ENCODE measurements at places on chromosomes 7 and 10.

DNA sequence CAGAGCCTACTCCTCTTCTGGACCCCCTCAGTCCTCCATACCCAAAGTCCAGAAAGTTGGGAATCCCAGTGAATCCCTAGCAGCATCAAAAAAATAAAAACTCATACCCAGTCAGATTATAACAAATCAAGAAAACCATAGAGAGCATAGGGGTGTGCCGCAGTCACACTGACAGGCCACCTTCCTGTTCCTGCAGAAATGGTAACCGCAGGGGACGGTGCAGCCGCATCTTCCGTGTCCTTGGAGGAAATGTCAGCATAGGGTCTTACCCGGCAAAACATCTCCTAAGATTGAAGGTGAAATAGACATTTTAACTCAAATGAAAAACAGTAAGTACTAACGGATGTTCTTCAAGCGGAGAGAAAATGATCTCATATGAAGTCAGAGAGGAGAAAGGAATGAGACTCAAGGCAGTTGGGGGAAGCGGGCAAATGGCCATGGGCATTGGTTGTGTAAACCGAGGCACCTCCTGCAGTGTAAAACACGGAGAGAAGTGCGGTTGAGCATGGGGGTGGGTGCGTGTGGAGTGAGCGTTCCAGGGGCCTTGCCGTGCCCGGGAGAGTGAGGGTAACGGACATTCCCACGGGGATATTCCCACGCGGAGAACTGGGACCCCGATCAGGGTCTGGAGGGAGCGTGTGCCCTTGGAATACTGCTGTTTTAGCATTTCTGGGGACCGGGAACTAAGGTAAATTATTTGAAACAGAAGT, 110.8 kb downstream of the NKX6-2 start:
- DNase-seq = no peak

DNA sequence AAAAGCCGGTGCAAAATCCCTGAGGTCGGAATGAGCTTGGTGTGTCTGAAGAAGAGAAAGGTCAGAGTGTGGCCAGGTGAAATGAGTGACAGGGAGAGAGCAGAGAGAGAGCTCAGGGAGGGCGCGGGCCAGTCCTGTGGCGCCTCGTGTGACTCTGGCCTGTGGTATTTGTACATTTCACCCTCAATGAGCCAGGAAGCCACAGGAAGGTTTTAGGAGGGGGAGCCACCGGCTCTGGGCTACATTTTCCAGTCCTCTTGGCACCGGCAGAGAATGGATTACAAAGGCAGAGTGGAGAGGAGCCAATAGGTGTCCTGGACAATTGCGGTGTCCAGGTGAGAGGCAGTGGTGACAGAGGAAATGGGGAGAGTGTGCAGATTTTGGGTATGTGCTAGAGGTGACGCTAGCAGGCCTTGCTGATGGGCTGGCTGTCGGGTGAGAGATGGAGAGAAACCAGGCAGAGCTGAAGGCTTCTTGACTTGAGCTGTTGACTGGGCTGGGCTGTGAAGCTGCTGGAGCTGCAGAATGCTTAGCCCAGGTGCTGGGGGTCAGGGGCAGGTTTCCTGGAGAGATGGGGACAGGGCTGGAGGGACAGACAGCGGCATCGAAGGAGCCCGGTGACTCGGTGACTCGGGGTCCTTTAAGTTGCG, 38.1 kb downstream of the COL13A1 start:
- no peak for DNase-seq

GRCh38 chr10:52378124-52378523, 64.0 kb downstream of the DKK1 start:
- no peak for DNase-seq

- no peak for DNase-seq
Measured at GRCh38 chr7:99380032-99380822, 5.7 kb downstream of the ARPC1B start.

- DNase-seq = no peak
Measured at GRCh38 chr7:135914346-135914745, 62.8 kb downstream of the MTPN start.

DNA sequence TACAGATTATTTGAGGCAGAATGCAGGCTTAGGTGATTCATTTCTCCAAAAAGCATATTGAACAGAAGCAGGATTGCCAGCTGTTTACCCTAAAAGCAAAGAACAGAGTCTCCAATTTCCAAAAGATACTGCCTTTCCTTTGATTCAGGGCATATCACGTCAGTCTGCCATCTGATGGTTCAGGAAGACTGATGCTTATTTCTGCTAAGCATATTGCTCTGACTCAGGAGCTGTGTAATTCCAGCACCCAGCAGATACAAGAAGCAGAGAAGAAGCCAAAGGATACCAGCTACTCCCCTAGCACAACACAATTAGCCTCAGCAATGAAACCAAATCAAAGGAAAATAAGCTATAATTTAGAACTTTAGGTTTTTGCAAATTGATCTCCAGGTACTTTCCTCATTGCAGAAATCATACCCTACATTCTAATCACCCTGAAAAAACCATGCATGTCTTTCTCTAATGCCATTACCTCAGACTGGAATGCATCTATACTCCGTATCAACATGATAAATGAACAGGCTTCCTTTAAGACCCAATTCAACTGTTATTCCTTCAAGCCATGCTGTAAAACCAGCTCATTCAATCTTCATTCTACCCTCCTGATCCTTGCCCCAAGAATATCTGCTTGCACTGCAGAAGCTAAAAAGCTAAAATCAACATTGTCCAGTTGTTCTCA, 55.1 kb downstream of the ABI1 start:
- no peak for DNase-seq

DNA sequence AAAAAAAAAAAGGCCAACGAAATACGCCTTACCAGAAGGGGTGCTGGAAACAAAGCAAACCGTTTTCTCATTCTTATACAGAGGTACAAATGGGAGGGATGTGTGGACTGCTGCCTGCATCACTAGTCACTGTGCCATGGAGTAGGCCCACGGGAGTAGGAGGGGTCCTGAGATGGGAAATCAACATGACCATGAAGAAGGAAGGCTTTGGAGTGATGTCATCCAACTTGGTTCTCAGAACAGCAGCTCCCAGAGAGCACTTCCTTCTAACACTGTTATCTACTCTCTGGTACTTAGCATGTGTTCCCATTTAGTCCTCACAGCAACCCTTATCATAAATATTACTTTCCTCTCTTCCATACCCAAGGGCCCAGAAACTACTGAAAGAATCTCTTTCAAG, 60.0 kb upstream of the LRGUK start:
- no peak for DNase-seq
